ENCODE measurements at places on chromosomes 3 and 15.

DNA sequence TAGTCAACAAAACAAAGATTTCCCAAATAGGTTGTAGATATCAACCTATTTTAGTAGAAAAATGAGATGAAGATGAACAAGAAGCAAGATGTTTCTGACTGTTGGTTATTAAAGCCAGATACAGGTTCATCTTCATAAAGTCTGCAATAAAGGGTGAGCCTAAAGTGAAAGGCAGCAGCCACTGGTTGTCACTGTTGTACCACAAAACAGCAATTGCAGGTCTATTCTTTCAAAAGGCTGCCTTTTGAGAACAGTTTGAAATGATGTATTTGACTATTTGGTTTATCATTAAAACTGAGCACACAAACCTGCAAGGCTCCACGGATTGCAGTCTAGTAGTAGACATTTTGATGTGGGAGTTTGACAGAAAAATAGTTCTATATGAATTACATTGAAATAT, 543.4 kb downstream of the GBE1 start:
- no peak for DNase-seq

- DNase-seq: no peak
Observed at GRCh38 chr3:58215317-58216025, 4.7 kb upstream of the DNASE1L3 start.

GRCh38 chr3:54355800-54356199, 233.4 kb downstream of the CACNA2D3 start:
- no peak for DNase-seq

DNA sequence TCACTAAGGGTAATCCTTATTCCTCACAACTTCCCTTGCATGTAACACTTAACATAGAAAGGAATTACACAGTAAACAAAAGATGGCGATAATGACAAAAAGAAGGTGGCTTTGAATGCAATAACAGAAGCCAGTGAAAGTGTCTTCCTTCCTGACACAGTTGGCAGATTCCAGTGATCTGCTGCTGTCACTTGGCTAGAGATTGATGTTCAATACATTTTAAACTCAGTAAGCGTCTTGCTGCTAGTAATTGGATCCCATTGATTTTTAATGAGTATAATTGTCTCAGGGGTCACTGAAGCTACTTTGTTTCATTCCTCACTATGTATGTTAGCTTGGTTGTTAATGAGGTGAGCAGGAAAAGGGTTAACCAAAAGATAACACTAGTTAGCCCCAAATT, 692.7 kb downstream of the NTRK3 start:
- DNase-seq: no peak

- DNase-seq: no peak
Observed at GRCh38 chr3:194824701-194825111, 139.0 kb downstream of the FAM43A start.

DNA sequence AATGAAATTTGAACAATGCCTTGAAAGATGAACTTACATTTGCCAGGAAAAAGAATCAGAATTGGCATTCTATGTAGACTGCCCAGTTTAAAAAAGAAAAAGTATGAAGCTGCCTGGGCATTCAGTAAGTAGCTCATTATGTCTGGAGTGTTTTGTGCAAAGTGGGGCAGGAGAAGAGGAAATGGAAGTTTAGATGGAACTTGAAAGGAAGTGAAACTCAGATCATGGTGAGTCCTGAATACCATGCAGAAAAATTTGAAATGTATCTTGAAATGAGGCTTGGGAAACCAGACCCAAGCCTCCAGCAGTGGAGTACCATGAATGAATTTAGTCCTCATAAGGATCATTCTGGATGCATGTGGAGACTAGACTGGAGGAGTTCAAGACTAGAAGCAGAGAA, 4.8 kb upstream of the MORC1 start:
- no peak for DNase-seq

- DNase-seq: no peak
Observed at GRCh38 chr3:62682826-62683225, 192.4 kb downstream of the CADPS start.

- no peak for DNase-seq
Observed at GRCh38 chr15:59096429-59096828, 8.5 kb upstream of the CCNB2 start.

DNA sequence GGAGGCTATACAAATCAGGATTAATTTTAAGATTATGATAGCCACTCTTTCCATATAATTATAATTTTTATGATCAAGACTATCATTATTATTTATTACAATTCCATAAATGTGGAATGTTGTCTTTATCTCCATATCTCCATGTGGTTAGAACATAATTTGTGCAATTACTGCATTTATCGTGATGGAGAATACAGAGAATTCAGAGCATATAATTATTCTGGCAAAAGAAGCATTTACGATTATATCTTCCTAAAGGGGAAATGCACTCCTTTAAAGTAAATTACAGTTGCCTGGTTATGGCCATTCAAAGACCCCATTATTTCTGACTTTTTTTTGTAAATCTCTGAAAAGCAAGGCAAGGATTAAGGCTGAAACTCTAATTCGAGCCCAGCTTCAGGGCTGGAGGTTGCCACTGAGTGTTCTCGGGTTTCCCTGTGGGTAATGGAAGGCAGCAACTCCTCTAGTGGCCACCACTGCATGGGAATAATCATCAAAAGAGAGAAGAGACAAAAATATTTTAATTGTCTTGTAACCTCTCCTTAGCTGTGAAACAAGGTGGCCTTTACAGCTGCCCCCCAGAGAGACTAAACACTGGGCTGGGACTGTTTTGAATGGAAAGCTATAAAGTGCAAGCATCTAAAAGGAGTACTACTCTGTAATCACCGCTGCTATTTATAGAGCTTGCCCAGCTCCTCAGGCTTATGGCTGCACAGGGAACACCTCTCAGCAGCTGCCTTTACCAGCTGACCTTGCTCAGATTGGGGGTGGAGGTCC, 59.8 kb upstream of the PRTG start:
- no peak for DNase-seq

GRCh38 chr15:93170329-93170728, 81.3 kb upstream of the RGMA start:
- no peak for DNase-seq

GRCh38 chr3:192039593-192039992, 578.6 kb downstream of the PYDC2 start:
- no peak for DNase-seq

GRCh38 chr3:32392536-32393302, 1.1 kb downstream of the CMTM7 start:
- DNase-seq: no peak

DNA sequence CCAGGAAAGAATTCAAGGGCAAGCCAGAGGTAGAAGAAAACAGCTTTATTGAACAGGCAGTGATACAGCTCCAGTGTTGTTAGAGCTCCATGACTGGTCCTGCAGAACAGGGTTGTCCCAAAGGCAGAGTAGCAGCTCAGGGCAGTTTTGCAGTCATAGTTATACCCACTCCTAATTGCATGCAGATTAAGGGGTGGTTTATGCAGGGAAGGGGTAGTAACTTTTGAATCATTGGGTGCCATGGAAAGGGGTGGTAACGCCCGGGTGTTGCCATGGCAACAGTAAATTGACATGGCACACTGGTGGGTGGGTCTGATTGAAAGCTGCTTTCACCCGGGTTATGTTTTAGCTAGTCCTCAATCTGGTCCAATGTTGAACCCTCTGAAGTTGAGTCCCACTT, 9.7 kb upstream of the RAB6B start:
- no peak for DNase-seq

GRCh38 chr15:31257286-31257685, 69.3 kb upstream of the KLF13 start:
- DNase-seq: no peak

DNA sequence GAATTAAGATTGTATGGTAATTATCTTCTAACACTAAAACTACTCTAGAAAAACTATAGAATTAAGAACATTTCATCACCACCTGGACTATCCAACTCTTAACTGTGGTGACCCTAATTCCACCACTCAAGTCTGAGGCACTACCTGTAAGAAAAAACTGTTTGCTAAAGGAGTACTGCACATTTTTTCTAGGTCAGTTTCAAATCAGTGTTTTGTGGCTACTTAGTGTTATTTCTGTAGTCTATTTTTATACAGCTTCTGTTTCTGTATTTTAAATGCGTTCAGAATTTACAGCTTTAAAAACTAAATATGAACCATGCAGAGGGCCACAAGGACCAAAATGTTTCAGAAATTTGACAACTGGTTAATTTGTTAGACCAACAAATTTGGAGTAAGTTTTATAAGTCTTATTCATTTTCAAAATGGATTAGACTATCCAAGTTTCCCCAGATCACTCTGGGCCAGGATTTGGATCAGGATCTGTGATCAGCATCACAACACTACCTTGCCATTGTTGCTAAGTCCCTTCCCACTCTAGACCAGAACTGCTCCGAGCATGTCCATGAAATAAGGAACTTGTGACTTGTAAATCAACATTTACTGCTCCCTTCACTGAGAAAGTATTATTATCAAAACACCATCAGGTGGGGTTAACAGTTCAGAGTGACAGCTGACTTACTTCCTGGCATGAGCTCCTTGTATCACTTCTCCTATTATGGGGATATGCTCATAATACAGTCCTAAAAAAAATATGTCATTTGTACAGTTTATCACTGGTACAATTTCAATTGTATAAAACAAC, 8.6 kb downstream of the GLT8D1 start:
- DNase-seq: no peak

- DNase-seq: no peak
Observed at GRCh38 chr3:159234306-159234705, 432.5 kb downstream of the MFSD1 start.

GRCh38 chr3:16692486-16693344, 87.5 kb upstream of the DAZL start:
- no peak for DNase-seq

GRCh38 chr3:151351648-151352047, 22.3 kb upstream of the P2RY13 start:
- no peak for DNase-seq

- DNase-seq: no peak
Observed at GRCh38 chr3:135216659-135217058, 421.6 kb downstream of the EPHB1 start.

DNA sequence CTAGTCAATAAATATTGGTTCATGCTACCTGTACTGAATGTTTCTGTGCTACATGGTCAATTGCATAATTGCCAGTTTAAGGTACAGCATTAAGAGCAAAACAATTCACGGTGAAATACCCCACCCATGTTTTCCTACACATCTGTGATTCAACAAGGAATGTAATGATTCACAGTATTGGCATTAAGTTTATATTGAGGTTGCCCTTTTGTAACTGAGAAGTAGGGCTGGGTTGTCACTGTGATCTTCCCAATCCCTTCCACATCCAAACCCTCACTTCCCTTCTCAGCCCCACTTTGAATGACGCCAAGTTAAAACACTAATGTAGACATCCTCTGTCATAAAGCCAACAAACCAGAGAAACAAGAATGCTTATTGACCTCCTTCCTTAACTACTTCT, 112.0 kb upstream of the TJP1 start:
- no peak for DNase-seq

- no peak for DNase-seq
Observed at GRCh38 chr3:58524326-58524888, 12.6 kb downstream of the ACOX2 start.

DNA sequence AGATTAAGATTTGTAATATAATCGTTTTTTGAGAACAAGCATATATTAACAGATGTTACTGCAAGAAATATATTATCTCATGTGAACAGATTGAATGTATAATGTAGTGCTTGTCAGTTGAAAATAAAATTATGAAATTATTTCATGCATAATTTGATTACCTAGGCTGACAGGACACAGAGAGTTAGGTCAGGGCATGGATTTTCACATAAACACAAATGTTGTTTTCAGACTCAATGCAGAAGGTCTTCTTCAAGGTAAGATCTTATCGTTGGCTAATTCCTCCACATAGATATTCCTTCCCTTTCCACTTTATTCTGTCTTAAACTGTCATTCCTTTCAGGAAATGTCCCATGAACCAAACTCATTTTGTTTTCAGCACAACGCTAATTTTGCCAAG, 20.1 kb upstream of the TM4SF1 start:
- DNase-seq: no peak

- DNase-seq: no peak
Observed at GRCh38 chr15:101545548-101546505, 56.3 kb upstream of the PCSK6 start.

DNA sequence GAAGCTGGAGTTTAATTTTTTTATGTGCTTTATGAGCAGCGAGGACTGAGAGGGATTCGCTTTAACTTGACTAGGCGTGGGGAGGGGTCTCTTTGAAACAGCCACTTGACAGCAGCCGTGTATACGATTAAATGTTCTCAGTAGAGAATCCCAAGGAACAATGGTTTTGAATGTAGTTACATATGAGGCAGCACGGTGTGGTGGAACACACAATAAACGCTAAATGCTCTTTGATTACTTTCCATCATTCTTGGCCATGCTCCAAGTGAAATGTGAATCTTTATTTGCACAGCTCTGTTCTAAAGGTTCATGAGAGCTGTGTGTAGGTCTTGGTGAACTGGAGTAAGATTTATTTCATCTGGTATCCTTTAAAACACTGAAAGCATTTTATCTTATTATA, 251.4 kb upstream of the TGFBR2 start:
- no peak for DNase-seq

GRCh38 chr3:188822004-188822403, 349.8 kb upstream of the TPRG1 start:
- no peak for DNase-seq

DNA sequence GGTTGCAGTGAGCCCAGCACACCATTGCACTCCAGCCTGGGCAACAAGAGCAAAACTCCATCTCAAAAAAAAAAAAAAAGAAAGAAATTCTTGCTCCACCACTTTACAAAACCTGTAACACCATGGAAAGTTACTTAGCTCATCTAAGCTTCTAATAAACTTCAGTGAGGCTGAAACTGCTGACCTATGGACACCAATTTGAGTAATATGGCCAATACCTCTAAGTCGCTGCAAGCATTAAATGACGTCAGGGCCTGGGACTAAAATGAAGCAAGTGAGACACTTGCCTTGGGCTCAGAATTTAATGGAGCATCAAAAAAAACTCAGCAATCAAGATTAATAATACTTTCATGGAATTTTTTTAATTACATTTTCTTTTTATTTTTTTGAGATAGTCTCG, 42.5 kb downstream of the ZMAT3 start:
- no peak for DNase-seq

- DNase-seq: no peak
Observed at GRCh38 chr3:139101396-139101795, 56.7 kb upstream of the PRR23C start.

All from stimulated activated CD8-positive, alpha-beta memory T cell treated with anti-CD3 and anti-CD28 coated beads, Interleukin-15, amount 100 ng/mL, for 48 hours (primary cell).